CD4-positive, alpha-beta T cell treated with Interleukin-15 for 1 hour (primary cell): ENCODE measurements at places on chromosomes 4 and X.

DNA sequence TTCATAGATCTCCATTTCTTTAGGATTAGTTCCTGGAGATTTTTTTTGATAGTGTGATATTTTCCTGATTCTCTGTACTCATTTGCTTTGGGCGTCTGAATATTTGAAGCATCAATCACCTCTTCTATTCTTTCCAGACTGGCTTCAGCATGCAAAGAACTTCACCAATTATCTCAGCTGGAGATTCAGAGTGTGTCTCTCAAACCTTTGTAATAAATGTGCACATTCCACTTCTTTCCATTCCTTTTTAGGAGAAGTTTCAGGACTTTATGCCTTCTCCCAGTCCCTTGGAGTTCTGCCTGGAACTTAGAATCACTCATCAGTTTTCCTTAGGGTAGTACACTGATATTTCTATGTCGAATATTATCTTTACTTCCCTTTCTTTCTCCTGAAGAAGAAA, 334.8 kb downstream of the TEX13C start:
- no peak for DNase-seq

- DNase-seq = no peak
These were observed 144.4 kb downstream of the AMMECR1 start for GRCh38 chrX:110173192-110174175.

DNA sequence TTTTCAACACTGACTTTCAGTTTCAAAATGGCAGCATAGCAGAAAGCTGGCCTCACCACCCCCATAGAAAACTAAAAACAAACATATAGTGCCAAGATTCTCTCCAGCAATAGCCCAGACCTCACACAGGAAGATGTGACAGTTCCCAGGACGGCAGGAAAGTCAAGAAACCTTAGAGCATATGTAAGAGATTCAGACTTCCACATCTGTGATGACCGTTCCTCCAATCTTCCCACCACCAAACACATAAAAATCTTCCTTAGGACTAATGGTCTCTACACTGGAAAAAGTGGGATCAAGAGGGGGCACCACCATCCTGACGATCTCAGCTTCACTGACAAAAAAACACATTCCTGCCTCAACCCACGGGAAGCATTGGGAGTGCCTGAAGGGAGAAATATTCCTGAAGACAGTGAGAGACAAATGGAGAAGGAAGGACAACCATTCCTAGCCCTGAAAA, 134.1 kb upstream of the CPXCR1 start:
- no peak for DNase-seq

- DNase-seq = no peak
These were observed 50.3 kb upstream of the OTUD4 start for GRCh38 chr4:145230726-145231125.

DNA sequence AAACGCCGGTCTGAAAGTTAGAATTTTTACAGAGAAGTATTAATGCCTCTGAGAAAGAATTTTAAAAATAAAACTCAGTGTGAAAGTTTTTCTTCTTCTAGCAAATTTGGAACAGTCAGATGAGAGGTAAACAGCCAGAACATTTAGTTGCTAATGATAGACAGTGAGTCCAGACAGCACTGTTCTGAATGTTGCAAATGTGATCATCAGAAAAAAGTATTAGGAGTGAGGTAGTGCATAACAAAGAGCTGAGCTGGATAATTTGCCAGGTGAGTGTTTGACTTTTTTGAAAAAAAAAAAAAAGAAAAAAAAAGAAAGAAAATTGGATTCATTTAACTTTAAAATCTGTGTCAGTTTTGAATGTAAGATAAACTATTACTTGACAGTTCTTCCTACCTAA, 42.0 kb upstream of the GRPR start:
- DNase-seq = no peak

- no peak for DNase-seq
These were observed 11.4 kb downstream of the GUCY1A1 start for GRCh38 chr4:155678011-155678410.

DNA sequence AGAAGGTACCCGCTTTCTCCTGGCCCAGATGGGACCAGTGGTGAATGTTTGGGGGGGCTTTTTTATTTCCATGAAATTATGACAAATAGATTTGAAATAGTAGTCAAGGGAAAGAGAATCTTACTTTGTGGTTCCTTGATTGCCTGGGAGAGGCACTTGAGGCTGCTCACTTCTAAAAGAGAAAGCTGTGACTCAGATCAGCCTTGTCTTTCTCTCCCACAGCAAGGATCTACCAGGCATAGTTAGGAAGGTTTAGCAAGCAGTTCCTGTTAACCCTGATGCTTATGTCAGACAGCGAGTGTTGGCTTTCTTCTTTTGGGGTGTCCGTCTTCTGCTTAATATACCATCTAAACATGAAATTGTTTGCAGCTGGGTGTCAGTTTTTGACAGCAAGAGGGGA, 114.5 kb downstream of the TSPAN7 start:
- DNase-seq = no peak

- no peak for DNase-seq
These were observed 58.9 kb upstream of the RBM47 start for GRCh38 chr4:40688446-40689095.

- DNase-seq = no peak
These were observed 274.1 kb downstream of the ARHGAP10 start for GRCh38 chr4:148006001-148006400.

DNA sequence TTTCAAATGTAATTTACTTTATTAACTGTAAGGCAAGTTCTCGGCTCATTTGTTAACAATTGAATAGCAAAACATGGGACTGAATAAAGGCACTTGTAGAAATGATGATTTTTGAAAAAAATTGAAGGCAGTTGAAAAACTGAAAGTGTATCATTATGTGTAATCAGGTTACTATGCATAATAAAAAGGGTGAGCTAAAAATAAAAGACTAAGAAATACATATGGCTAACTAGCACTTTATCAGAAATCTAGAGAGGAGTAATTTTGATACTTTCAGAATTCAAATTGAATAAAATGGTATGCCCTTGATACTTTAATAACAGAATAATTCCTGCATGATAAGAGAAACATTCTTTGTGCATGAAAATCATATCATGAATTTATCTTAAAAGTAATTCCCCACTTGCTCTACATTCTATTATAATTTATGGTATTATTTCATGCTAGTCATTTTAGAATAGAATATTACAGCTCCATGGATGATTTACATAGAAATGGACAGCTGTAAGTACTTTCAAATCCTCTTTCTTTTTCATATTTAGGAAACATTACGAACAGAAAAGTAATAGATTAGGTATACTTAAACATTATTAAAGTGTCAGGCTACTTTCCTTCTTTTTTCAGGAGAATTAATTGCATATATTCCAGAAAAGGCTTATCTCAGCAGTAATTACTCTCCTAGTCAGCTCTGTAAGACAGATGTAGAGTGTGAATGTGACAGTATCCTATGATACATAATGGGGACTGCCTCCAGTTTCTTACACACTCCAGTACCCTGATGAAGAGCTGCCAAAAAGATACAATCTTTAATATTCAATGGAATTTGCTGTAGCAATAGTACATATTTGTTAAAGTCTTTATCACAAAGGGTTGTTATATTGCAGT, 697.3 kb downstream of the CCSER1 start:
- no peak for DNase-seq

GRCh38 chr4:78056265-78057129, 626 bp upstream of the FRAS1 start:
- no peak for DNase-seq

GRCh38 chr4:133156096-133156495, 7.0 kb downstream of the PCDH10 start:
- DNase-seq = no peak

DNA sequence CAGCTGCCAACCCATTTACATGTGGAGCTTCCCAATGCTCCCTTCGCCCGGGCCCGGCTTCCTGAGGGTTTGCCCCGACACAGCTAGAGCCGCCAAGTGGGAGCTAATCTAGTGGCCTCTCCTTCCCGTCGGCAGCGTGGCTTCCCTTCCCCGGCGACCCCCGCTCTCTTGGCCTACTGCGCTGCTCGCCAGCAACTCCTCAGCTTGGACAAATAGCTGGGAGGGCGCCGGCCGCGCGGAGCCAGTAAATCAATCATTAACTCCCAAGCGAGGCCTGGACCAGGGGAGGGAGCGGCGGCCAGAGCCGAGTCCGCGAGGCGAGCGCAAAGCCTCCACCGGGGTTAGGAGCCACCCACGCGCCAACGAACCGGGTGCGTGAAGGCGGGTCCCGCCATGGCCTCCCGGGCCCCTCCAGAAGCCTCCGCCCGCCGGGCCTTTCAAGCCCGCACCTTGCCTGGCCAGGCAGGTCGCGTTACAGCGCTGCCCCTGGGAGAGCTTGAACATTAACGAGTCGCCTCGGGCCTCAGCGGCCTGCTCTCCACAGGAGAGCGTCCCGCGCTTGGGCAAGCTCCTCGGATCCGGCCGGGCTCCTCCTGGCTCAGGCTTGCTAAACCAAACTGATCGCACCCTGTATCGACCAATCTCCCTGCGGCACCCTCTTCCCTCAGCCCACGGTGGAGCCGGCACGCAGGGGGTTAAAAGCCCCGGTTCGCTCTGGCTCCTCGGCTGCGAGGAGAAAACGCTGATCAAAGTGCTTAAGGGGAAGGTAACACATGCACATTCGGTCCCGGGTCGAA, 10.6 kb upstream of the BCOR start:
- DNase-seq = no peak
